ENCODE measurements at places on chromosomes 1 and 21. TPM values are rescaled to one million over a fixed set of nuclear protein-coding genes. Genes with fewer than 3 reads are reported as not detected.

GRCh38 chr1:9434247-9435152 lies 104.8 kb upstream of the SLC25A33 start:
- H3K36me3 ChIP-seq, result no peaks in the 10 kb centered on the region
- H3K27me3 ChIP-seq, result no peaks in the 10 kb centered on the region
- H3K27ac ChIP-seq, result no peak overlapping the region

GRCh38 chr1:47194311-47194710 lies 4.5 kb upstream of the PDZK1IP1 start:
- H3K36me3 ChIP-seq, result no peaks in the 10 kb centered on the region
- peak; percentile 2 for DNase-seq
- no peak overlapping the region for H3K4me3 ChIP-seq
- H3K27me3 ChIP-seq, result no peaks in the 10 kb centered on the region
- H3K4me1 ChIP-seq, result peaks cover 8% of the 10 kb centered on the region
- H3K27ac ChIP-seq, result no peak overlapping the region

GRCh38 chr1:192626366-192627179 lies 9.4 kb upstream of the RGS13 start:
- H3K27me3 ChIP-seq, result no peaks in the 10 kb centered on the region
- H3K36me3 ChIP-seq, result no peaks in the 10 kb centered on the region
- H3K4me1 ChIP-seq, result peaks cover 20% of the 10 kb centered on the region

DNA sequence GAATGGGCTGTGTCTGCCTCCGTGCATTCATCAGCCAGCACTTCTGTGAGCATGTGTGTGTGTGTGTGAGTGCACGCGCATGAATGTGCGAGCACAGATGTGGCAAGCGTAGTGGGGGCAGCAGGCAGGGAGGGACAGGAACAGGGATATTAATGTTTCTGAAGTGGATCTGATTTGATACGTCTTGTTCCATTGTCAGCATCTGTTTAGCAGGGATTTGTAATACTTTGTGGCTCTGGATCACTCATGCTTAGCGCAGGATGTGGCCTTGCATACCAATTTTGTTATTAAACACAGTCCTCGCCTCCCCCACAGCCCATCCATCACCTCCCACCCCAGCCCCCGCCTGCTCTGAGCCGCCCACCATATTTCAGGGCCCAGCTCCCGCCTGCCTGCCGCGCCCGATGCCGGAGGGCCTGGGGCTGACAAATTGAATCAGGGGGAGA lies 52.4 kb downstream of the TMEM53 start:
- H3K27ac ChIP-seq, result no peak overlapping the region
- peaks cover 7% of the 10 kb centered on the region for H3K4me1 ChIP-seq
- no peak for DNase-seq
- no peaks in the 10 kb centered on the region for H3K36me3 ChIP-seq

GRCh38 chr1:210195635-210196160 lies 36.9 kb upstream of the SERTAD4 start:
- no peaks in the 10 kb centered on the region for H3K27me3 ChIP-seq
- H3K4me1 ChIP-seq, result no peaks in the 10 kb centered on the region
- no peak for DNase-seq

- H3K27ac ChIP-seq, result no peak overlapping the region
- no peak overlapping the region for H3K4me3 ChIP-seq
- H3K36me3 ChIP-seq, result no peaks in the 10 kb centered on the region
- peaks cover 18% of the 10 kb centered on the region for H3K4me1 ChIP-seq
- DNase-seq, result no peak
These were observed 126.5 kb upstream of the TNFSF4 start for GRCh38 chr1:173333581-173333980.

DNA sequence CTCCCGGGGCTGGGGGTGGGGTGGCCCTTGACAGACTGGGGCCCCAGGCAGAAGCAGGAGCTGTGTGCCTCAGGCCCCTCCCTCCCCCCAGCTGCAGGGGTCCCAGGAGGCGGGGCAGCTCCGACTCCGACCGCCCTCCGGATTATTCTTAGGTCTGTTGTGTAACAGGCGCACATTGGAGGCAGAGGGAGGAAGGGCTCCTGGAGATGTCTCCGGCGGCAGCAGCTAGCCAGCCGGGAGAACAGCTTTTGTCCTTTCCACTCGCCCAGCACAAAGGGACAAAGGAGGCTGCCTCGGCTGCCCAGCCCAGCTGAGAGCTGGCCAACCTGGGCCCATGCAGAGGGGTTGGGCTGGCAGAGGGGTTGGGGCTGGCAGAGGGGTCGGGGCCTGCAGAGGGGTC lies 29.7 kb upstream of the PLCH2 start:
- H3K27me3 ChIP-seq, result peaks cover 37% of the 10 kb centered on the region
- no peaks in the 10 kb centered on the region for H3K4me1 ChIP-seq
- H3K4me3 ChIP-seq, result no peak overlapping the region

GRCh38 chr1:154329551-154330131 lies 4.3 kb downstream of the ATP8B2 start:
- DNase-seq, result no peak
- no peak overlapping the region for H3K4me3 ChIP-seq
- H3K36me3 ChIP-seq, result no peaks in the 10 kb centered on the region
- H3K4me1 ChIP-seq, result peaks cover 49% of the 10 kb centered on the region

GRCh38 chr1:9331558-9332346 lies 39.1 kb downstream of the SPSB1 start:
- no peaks in the 10 kb centered on the region for H3K36me3 ChIP-seq
- H3K4me1 ChIP-seq, result peaks cover 10% of the 10 kb centered on the region
- no peak overlapping the region for H3K4me3 ChIP-seq
- no peak overlapping the region for H3K27ac ChIP-seq
- H3K27me3 ChIP-seq, result no peaks in the 10 kb centered on the region

- no peak for DNase-seq
- H3K4me1 ChIP-seq, result peaks cover 25% of the 10 kb centered on the region
- H3K27me3 ChIP-seq, result no peaks in the 10 kb centered on the region
- H3K27ac ChIP-seq, result no peak overlapping the region
- H3K4me3 ChIP-seq, result no peak overlapping the region
- H3K36me3 ChIP-seq, result no peaks in the 10 kb centered on the region
These were observed 14.2 kb downstream of the UCK2 start for GRCh38 chr1:165841582-165842017.

Gene SMIM1
- 0.35 TPM for polyA plus RNA-seq

Gene SRGAP2
- polyA plus RNA-seq, result 28.2 TPM

Gene DISP3
- 0.04 TPM for polyA plus RNA-seq

Gene TBX19
- 1.2 TPM for polyA plus RNA-seq

Gene OR2AK2
- not detected for polyA plus RNA-seq

Gene ZFP69
- polyA plus RNA-seq, result 2.9 TPM

Gene CLCA4
- 0.24 TPM for polyA plus RNA-seq

Gene CLCNKA
- polyA plus RNA-seq, result 1.5 TPM

Data from adrenal gland (tissue), 19 donors.